ENCODE measurements at places on chromosomes 5 and 9. TPM values are rescaled to one million over a fixed set of nuclear protein-coding genes. Genes with fewer than 3 reads are reported as not detected.

- DNase-seq, result no peak
Measured at GRCh38 chr5:63085561-63085960, 506.9 kb downstream of the LRRC70 start.

- DNase-seq, result peak; percentile 76
Measured at GRCh38 chr5:149550268-149550583, 1.0 kb downstream of the CSNK1A1 start.

DNA sequence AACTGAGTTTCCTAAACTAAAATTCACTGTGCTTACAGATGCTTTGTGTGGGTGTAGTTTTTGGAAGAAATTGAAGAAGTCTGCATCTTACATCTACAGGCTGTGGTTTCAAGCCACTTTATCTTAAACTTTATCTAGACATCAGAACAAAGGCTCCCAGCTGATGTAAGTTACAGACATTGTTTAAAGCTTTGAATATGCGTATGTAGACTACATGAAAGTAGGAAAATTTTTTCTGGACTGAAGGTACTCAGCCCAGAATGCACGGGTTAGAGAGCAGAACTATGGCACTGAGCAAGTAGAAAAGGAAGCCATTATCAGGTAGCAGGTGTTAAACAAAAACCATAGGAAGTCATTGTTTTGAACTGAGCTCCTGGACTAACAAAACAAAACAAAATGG lies 185.4 kb downstream of the TTC39B start:
- DNase-seq, result no peak

The SMIM15 gene
- 108 TPM for total RNA-seq

The MUSK gene
- not detected for total RNA-seq

DNA sequence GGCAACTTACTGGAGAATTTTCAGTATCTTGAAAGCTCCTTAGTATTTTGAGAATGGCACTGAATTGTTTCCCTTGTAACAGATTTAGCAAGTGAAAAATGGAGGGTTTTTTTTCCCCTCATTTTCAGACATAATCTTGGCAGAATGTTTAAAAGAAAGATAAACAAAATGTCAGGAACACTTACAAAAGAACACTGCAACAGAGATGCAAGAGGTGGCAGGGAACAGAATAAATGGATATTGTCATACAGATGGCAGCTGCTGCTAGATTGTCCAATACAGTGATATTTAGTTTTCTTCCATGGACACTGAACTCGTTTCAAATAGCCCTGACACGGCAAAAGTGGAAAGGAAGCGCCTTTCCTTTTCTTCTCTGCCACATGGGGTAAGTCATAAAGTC lies 76.9 kb upstream of the ZNF608 start:
- DNase-seq, result no peak

GRCh38 chr5:5957737-5958136 lies 420.6 kb downstream of the MED10 start:
- DNase-seq, result no peak

GRCh38 chr9:133739408-133740280 lies 1.5 kb upstream of the SARDH start:
- DNase-seq, result no peak

The TRIM32 gene
- total RNA-seq, result 28.3 TPM

The HMCN2 gene
- under 0.01 TPM for total RNA-seq

- no peak for DNase-seq
Measured at GRCh38 chr9:35859310-35859989, 10.8 kb downstream of the OR13J1 start.

DNA sequence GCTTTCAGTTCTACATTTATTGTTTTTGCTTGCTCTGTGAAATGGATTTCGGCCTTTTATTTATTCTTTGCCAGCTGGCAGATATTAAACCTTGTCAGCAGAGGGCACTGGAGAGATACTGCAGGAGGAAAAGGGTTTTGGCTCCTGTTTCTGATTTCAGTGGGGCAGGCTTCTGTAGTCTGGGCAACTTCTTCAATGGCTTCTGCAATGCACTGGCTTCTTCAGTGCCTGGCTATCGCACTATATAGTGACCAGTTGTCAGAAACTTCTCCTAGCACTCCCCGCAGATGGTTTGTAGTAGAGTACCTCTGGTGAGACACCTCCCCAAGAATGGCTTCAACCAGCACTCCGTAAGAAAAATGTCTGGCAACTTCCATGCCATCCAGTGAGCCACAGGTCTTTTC lies 3.2 kb upstream of the NFX1 start:
- peak; percentile 71 for DNase-seq

GRCh38 chr5:968881-969280 lies 39.7 kb upstream of the NKD2 start:
- DNase-seq, result no peak

- DNase-seq, result no peak
Measured at GRCh38 chr9:95029720-95030119, 287.8 kb downstream of the FANCC start.

The SOHLH1 gene
- total RNA-seq, result not detected

DNA sequence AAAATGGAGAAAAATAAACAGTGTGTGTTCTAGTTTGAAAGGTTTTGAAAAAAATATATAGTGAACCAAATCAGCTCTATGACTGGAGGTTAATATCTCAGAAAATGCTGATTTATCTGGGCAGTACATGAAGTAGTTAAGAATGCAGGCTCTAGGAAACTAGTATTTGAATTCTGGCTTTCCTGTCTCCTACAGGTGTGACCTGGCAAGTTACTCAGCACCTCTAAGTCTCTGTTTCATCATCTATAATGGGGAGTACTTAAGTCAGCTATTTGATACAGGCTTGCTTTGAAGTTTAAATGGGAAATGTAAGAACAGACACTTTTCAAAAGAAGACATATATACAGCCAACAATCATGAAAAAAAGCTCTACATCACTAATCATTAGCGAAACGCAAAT lies 5.2 kb downstream of the GRAMD2B start:
- DNase-seq, result no peak

- no peak for DNase-seq
Measured at GRCh38 chr5:1152156-1152555, 40.3 kb upstream of the SLC12A7 start.

- DNase-seq, result no peak
Measured at GRCh38 chr5:140143521-140144258, 18.0 kb downstream of the IGIP start.

DNA sequence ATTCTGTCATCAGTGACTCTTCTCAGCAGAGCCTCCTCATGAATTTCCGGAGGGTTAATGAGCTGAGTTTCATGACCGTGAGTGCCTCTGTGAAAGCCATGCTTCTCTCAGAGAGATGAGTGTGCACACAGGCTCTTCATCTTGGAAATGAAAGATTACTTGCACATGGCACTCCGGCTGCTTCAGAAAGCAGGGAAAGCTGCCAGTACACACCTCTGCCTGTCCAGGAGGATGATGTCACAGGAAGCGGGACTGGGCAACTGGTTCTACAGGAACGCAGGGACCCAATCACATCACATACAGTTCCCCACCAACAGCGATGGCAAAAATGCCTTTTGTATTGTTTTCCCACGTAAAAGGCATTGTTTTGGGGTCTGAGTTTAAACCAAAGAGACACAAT lies 286.0 kb upstream of the DAP start:
- no peak for DNase-seq

DNA sequence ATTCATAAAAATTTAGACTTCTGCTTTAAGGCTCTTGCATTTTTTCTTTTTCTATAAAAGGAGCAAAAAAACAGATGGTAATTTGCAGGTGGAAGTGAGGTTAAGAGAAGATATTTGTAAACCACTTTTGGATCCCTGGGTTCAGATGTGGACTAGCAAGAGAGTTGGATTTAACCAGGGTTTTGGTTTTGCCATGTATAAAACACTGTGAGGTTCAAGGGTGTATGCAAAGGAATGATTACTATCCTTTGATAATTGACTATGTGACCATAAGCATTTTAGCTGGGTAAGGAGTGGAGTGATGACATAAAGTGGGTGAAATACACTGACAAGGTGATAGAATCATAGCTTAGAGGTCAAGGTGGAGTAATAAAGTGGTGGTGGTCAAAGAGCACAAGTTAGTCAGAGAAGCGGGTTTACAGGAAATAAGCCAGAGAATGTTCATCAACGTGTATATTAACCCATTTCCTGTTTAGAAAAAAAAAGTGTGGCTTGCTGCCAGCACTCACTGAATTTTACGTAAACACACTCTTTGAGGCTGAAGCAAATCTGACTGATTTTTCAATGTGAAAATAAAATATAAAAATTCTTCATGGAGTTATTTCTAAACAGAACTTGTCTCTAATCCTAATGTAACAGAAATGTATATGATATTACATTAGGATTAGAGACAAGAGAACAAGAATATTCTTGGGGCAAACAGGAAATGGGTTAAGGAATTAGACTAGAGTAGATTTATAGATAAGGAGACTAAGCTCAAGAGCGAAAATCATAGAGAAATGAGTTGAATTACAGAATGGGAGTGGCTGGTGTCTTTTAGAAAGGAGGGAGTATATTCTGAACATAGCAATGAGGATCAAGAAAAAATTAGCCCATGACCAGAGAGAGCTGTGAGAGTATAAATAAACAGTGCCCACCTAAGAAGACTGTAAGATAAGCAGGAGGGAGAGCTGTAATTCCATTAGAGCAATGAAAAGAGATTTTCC lies 74.5 kb downstream of the CDKN2A start:
- DNase-seq, result peak; percentile 85

The LEAP2 gene
- total RNA-seq, result not detected

- DNase-seq, result peak; percentile 0
Measured at GRCh38 chr5:165157219-165157618, 1651.8 kb downstream of the MAT2B start.

- no peak for DNase-seq
Measured at GRCh38 chr5:74627646-74628279, 12.8 kb downstream of the ENC1 start.

- no peak for DNase-seq
Measured at GRCh38 chr9:116873937-116874914, 187.1 kb downstream of the TRIM32 start.

- DNase-seq, result no peak
Measured at GRCh38 chr9:88187631-88188030, 49.4 kb upstream of the SPATA31C2 start.

DNA sequence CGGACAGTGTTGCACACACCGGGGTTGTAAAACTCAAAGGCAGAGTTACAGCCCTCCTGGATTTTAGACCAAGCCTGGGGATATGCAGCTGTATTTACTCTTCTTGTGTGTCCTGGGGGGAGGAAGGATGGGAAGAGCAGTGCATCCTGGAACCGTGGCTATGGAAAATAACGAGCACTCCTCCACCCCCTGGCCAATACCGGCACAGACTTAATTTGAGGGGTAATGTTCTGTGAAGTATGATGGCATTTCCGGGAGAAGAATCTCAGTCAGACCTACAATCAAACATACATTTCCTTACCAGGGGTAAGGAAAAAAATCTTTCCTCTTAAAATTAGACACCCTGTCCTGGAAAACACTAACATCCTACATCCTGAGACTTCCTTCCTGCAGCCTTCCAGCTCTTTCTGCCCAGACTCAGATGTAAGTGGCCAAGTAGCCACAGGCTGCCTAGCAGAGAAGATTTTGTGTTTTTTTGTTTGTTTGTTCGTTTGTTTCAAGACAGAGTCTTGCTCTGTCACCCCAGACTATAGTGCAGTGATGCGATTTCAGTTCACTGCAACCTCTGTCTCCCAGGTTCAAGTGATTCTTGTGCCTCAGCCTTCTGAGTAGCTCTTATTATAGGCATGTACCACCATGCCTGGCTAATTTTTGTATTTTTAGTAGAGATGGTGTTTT lies 11.0 kb upstream of the ERMP1 start:
- peak; percentile 81 for DNase-seq

- DNase-seq, result no peak
Measured at GRCh38 chr5:107919361-107919760, 248.6 kb upstream of the EFNA5 start.

The PNPLA7 gene
- not detected for total RNA-seq

Measured in renal cortical epithelial cell (primary cell).